Thoracic aorta (tissue), 2 donors: ENCODE measurements at places on chromosomes 7 and 10. TPM values are rescaled to one million over a fixed set of nuclear protein-coding genes. Genes with fewer than 3 reads are reported as not detected.

GRCh38 chr7:118762451-118762850 lies 537.9 kb downstream of the ANKRD7 start:
- H3K4me3 ChIP-seq, result no peak overlapping the region
- H3K36me3 ChIP-seq, result no peaks in the 10 kb centered on the region
- H3K27ac ChIP-seq, result no peak overlapping the region
- no peaks in the 10 kb centered on the region for H3K27me3 ChIP-seq
- H3K4me1 ChIP-seq, result no peaks in the 10 kb centered on the region
- no peak for DNase-seq

Gene EGR2
- total RNA-seq, result 3.3 TPM

Gene RET
- total RNA-seq, result 0.14 TPM

Gene FOXK1
- total RNA-seq, result 34.3 TPM

DNA sequence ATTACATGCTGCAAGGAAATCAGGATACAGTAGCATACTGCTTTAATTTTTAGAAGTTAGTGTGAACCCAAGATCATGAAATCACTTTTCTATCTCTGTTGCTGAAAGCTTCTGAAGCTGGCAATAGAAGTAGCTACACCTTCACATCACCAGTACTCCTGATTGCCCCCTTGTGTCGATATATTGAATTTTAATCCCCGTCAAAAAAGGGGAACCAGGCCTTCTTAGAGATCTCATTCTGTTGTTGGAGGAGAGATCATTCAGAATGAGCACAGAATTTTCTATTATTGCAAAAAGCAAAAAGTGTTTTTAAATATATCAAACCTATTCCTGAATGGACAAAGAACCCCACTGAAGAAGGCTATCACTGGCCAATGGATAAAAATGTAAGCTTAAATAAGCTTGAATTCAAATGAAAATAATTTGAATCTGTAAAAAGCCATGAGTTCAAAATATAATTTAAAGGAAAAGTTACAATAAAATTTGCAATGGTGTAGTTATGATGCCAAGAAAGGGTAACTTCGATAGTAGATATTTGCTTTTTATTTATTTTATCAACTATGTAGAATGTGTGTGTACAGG lies 39.7 kb upstream of the TEX47 start:
- no peaks in the 10 kb centered on the region for H3K4me1 ChIP-seq
- no peaks in the 10 kb centered on the region for H3K36me3 ChIP-seq
- H3K27me3 ChIP-seq, result no peaks in the 10 kb centered on the region
- DNase-seq, result no peak

GRCh38 chr10:99908512-99908911 lies 101.2 kb downstream of the DNMBP start:
- H3K27me3 ChIP-seq, result no peaks in the 10 kb centered on the region
- H3K4me3 ChIP-seq, result no peak overlapping the region
- H3K36me3 ChIP-seq, result peaks cover 16% of the 10 kb centered on the region
- no peak for DNase-seq

Gene SPDYE9
- not detected for total RNA-seq

- peaks cover 37% of the 10 kb centered on the region for H3K36me3 ChIP-seq
- H3K27me3 ChIP-seq, result no peaks in the 10 kb centered on the region
- H3K27ac ChIP-seq, result no peak overlapping the region
- peaks cover 54% of the 10 kb centered on the region for H3K4me1 ChIP-seq
- no peak for DNase-seq
These were observed 97.1 kb downstream of the RGS10 start for GRCh38 chr10:119445311-119445934.

Gene HOXA9
- not detected for total RNA-seq

DNA sequence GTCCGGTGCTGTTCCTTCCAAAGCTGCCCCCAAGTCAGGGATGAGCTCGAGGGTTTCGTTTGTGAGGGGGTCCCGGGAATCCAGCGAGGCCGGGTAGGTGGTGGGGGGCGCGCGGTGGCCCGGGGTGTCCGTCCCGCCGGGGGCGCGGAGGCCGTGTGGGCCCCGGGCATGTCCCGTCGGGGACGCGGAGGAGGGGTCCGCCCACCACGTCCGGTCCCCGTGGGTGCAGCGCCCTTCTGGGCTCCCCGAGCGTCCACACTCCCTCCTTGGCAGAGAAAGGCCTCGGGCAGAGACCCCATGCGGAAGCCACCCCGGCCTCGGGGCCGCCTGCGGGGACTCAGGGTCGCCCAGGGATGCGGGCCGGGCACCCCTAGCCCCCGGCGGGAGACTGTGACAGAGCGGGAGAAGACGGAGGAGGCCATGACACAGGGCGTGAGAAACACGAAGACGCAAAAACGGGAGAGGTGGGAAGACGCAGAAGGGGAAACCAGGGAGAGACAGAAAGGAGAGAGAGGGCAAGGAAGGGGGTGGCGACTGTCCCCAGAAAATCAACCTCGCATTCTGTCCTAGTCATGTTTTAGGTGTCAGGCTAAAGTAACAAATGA lies 640 bp upstream of the ZNF425 start:
- peak; percentile 2 for DNase-seq
- H3K4me1 ChIP-seq, result peaks cover 15% of the 10 kb centered on the region
- no peaks in the 10 kb centered on the region for H3K27me3 ChIP-seq

- no peaks in the 10 kb centered on the region for H3K27me3 ChIP-seq
- no peaks in the 10 kb centered on the region for H3K36me3 ChIP-seq
- no peak for DNase-seq
- no peak overlapping the region for H3K27ac ChIP-seq
These were observed 17.9 kb downstream of the PRKCQ start for GRCh38 chr10:6562221-6562620.

DNA sequence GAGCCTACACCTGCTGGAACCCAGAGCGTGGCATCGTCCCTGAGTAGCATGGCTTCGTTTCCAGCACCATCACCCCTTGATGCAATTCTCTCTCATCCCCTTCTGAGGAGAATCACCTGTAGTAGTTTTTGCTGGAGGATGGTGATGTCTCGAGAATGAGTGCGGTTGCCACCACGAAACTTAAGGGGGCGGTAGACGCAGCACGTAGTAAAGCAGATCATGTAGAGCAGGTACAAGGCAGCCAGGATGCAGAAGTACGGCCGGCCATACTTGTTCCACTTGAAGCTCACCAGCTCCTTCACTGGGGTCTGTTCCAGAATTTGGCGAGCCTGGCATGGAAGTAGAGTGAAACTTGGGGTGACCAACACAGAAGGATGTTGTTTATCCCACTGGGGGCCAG lies 8.1 kb downstream of the TRPV5 start:
- H3K4me1 ChIP-seq, result no peaks in the 10 kb centered on the region
- no peak for DNase-seq
- no peaks in the 10 kb centered on the region for H3K27me3 ChIP-seq
- no peaks in the 10 kb centered on the region for H3K36me3 ChIP-seq

- no peak overlapping the region for H3K27ac ChIP-seq
- no peak for DNase-seq
- no peak overlapping the region for H3K4me3 ChIP-seq
- H3K4me1 ChIP-seq, result no peaks in the 10 kb centered on the region
These were observed 38.5 kb downstream of the MCMBP start for GRCh38 chr10:119834188-119834587.

- no peak overlapping the region for H3K4me3 ChIP-seq
- no peaks in the 10 kb centered on the region for H3K36me3 ChIP-seq
These were observed 181.9 kb upstream of the ANKRD30A start for GRCh38 chr10:36943544-36943943.

GRCh38 chr7:108497082-108497725 lies 28.7 kb downstream of the PNPLA8 start:
- H3K4me3 ChIP-seq, result no peak overlapping the region
- H3K27me3 ChIP-seq, result no peaks in the 10 kb centered on the region
- DNase-seq, result no peak

DNA sequence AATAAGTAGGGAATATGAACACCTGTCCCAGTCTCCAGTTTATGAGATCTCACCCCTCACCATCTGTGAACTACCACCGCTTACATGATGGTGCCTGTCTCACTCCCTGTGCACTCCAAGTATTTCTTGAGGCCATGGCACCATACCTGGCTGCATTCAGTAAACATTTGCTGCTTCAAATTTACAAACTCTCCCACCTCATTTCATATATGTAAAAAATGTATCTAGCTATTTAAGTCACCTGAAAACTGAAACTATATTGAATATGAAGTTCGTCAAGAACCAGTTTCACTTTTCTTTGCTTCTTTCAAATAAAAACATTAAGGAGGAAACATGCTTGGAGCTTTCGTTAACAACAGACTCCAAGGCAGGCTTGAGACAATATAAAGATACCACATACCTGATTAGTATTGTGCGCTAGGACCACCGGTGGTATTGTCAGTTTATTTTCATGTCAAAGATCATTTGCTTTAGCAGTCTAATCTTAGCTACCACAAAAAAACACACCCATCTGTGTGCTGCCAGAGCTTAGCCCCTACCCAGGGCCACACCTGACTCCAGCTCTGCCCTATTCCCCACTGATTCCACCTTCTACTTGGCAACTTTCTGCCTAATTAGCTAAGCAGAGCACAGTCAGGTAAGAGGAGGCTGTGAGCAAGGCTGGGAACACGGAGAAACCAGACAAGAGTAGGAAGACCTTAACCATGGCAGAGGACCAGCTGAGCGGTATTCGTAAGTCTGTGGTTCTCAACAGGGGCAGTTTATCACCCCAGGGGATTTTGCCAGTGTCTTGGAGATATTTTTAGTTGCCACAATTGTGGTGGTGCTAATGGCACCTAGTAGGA lies 92.0 kb downstream of the ZFAND4 start:
- DNase-seq, result no peak
- peak overlapping the region; percentile 12 for H3K4me3 ChIP-seq
- H3K27ac ChIP-seq, result no peak overlapping the region
- no peaks in the 10 kb centered on the region for H3K27me3 ChIP-seq
- H3K4me1 ChIP-seq, result no peaks in the 10 kb centered on the region

- H3K27me3 ChIP-seq, result no peaks in the 10 kb centered on the region
- H3K36me3 ChIP-seq, result no peaks in the 10 kb centered on the region
- H3K4me3 ChIP-seq, result no peak overlapping the region
- no peak overlapping the region for H3K27ac ChIP-seq
These were observed 208.3 kb downstream of the USP6NL start for GRCh38 chr10:11403116-11403515.

GRCh38 chr10:84227810-84228209 lies 2.5 kb upstream of the LRIT2 start:
- no peak overlapping the region for H3K27ac ChIP-seq
- no peaks in the 10 kb centered on the region for H3K36me3 ChIP-seq
- H3K4me1 ChIP-seq, result no peaks in the 10 kb centered on the region

Gene NKX2-3
- total RNA-seq, result not detected

Gene LIPM
- total RNA-seq, result not detected

- no peaks in the 10 kb centered on the region for H3K36me3 ChIP-seq
- DNase-seq, result no peak
- no peaks in the 10 kb centered on the region for H3K27me3 ChIP-seq
- H3K4me1 ChIP-seq, result no peaks in the 10 kb centered on the region
- no peak overlapping the region for H3K27ac ChIP-seq
These were observed 466.0 kb downstream of the KIF20B start for GRCh38 chr10:90167174-90168064.

Gene UBN2
- total RNA-seq, result 18.8 TPM

Gene ACTL6B
- total RNA-seq, result not detected

Gene CRTAC1
- 4.3 TPM for total RNA-seq

DNA sequence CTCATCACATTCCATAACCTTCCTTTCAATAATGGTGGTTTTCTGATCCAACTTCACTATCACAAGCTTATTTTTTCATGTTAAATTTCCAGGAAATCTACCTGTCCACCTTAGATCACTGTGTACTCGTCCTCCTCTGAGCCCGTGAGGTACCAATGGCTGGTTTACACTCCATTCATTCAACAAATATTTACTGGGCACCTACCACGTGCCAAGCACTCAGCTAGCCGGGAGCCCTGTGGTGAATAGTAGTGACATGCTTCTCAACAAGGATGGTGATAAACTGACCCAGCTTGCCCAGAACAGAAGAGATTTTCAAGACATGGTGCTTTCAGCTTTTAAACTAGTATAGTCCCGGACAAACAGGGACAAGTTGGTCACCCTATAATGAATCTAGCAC lies 98.2 kb downstream of the FAM204A start:
- no peak overlapping the region for H3K4me3 ChIP-seq
- H3K27me3 ChIP-seq, result no peaks in the 10 kb centered on the region

DNA sequence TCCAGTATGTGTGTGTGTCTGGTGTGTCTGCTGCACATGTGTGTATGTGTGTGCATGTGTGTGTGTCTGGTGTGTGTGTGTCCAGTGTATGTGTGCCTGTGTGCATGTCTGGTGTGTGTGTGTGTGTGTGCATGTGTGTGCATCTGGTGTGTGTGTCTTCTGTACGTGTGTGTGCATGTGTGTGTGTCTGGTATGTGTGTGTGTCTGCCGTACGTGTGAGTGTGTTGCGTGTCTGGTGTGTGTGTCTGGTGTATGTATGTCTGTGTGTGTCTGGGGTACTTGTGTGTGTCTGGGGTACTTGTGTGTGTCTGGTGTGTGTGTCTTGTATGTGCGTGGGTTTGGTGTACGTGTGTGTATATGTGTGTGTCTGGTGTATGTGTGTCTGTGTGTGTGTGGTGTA lies 289.1 kb upstream of the SHH start:
- H3K36me3 ChIP-seq, result no peaks in the 10 kb centered on the region
- H3K27me3 ChIP-seq, result no peaks in the 10 kb centered on the region
- H3K4me1 ChIP-seq, result no peaks in the 10 kb centered on the region
- DNase-seq, result no peak

GRCh38 chr10:5502061-5502521 lies 2.7 kb upstream of the CALML5 start:
- H3K36me3 ChIP-seq, result no peaks in the 10 kb centered on the region
- H3K4me1 ChIP-seq, result peaks cover 7% of the 10 kb centered on the region
- DNase-seq, result no peak
- H3K4me3 ChIP-seq, result no peak overlapping the region

GRCh38 chr7:70218006-70218405 lies 619.7 kb downstream of the AUTS2 start:
- H3K27ac ChIP-seq, result no peak overlapping the region
- no peaks in the 10 kb centered on the region for H3K4me1 ChIP-seq
- no peak overlapping the region for H3K4me3 ChIP-seq
- no peaks in the 10 kb centered on the region for H3K36me3 ChIP-seq
- no peak for DNase-seq
- no peaks in the 10 kb centered on the region for H3K27me3 ChIP-seq

GRCh38 chr10:113235508-113235907 lies 285.5 kb downstream of the TCF7L2 start:
- no peaks in the 10 kb centered on the region for H3K4me1 ChIP-seq
- H3K36me3 ChIP-seq, result no peaks in the 10 kb centered on the region
- H3K27me3 ChIP-seq, result no peaks in the 10 kb centered on the region
- no peak overlapping the region for H3K27ac ChIP-seq
- DNase-seq, result no peak

Gene IGFBP1
- not detected for total RNA-seq

Gene GNAI1
- total RNA-seq, result 11.1 TPM

GRCh38 chr7:38310591-38311101 lies 37.2 kb upstream of the TARP start:
- peaks cover 4% of the 10 kb centered on the region for H3K27me3 ChIP-seq
- no peaks in the 10 kb centered on the region for H3K36me3 ChIP-seq
- peak overlapping the region; percentile 76 for H3K4me3 ChIP-seq
- DNase-seq, result no peak
